ENCODE measurements at places on chromosomes 4 and X.

DNA sequence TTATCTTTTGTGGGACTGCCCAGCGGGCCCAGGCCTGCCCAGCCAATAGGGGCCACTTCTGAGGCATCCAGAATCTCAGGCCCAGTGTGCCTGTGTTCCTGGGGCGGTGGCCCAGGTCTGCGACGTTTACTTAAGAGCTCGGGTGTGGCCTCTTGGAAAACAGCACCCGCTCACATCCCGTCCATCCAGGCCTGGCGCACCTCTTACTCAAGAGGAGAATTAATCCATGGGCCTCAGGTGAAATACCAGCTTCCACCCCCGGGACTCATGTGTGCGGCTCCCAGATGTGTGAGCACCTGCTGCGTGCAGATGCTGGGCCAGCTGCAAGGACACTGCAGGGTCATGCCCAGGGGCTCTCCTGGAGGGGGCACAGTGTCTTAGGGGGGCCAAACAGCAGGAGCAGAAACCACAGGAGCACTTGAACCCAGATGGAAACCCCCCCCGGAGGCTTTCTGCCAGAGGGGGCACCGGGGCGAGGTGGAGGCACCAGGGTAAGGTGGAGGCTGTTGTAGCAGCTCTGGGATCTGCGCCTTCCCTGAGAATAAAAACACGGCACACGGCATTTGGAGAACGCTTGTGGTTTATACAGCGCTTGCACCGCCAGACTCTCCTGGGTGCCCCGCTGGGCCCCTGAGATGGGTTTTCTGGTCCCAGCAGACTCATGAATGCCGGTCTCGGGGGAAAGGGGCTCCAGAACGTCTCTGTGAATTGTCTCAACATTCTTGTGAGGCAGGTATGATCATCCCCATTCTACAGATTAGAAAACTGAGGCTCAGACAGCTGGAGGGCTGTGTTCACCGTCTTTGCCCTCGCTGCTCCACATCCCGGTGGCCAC, 2.8 kb downstream of the PSAPL1 start:
- DNase-seq: no peak

DNA sequence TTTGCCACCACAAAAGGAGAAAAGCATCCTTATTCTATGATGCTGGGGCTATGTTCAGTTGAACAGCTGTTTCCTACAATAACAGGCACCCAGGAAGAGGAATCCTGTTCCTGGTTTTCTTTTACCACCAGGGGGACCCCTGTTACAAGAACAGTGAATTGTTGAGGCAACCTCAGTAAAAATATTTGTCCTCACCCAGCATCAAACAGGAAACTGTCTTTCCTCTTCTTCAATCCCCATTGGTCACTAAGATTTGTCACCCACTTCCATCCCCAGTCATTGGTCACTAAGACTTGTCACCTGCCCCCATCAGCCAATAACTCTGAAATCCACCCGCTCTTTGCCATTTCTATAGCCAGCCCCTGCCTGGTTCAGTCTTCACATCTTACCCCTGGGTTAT, 143.5 kb upstream of the GALNT7 start:
- peak; percentile 61 for DNase-seq

DNA sequence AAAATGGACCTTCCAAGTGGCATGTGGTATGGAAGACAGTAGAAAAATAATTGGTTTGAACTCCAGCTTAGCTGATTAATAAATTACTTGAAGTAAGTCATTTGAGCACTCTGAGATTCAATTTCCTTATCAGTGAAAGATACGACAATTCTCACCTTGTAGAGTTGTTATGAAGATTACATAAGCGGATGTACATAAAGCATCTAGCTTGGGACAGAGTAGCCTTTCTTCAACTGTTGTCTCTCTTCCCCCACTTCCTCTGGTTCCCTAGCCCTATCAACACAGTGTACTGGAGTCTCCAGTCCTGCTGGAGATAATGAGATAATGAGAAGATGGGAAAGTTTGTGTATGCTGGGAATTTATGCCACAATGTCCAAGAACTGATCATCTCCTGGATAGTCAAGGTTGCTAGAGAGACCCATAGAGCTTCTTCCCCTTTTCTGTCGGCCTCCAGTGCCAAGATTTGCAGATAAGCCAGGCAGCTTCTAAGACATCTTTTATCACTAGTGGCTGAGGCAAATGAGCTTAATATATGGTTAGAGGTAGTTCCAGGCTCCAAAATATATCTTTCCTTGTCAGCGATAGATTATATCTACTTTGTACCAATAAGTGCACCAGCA, 33.9 kb downstream of the VSIG4 start:
- no peak for DNase-seq

GRCh38 chrX:130869239-130869638, 33.8 kb downstream of the ENOX2 start:
- DNase-seq: no peak

- no peak for DNase-seq
Observed at GRCh38 chrX:136204571-136204970, 46.6 kb downstream of the MAP7D3 start.

- DNase-seq: no peak
Observed at GRCh38 chr4:66667249-66667648, 878.1 kb downstream of the CENPC start.

DNA sequence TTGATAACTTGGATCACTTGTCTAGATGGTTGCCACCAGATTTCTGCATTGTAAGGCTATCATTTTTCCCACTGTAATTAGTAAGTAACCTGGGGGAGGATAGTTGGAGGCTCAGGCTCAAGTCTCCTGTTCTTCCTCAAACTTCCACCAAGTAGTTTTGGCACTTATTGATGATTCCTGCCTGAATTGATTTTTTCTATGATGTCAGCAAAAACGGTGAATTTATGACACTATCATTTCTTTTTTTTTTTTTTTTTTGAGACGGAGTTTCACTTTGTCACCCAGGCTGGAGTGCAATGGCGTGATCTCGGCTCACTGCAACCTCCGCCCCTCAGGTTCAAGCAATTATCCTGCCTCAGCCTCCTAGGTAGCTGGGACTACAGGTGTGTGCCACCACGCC, 12.4 kb downstream of the TMSB4X start:
- DNase-seq: no peak
